ENCODE measurements at places on chromosomes 1 and 21. TPM values are rescaled to one million over a fixed set of nuclear protein-coding genes. Genes with fewer than 3 reads are reported as not detected.

The ECM1 gene
- total RNA-seq, result 1.1 TPM

GRCh38 chr1:150663321-150663720 lies 33.6 kb downstream of the GOLPH3L start:
- no peak overlapping the region for H3K4me3 ChIP-seq
- no peak overlapping the region for H3K27ac ChIP-seq
- peaks cover 2% of the 10 kb centered on the region for H3K4me1 ChIP-seq

GRCh38 chr1:196078691-196079090 lies 529.5 kb downstream of the KCNT2 start:
- no peak overlapping the region for H3K27ac ChIP-seq
- no peaks in the 10 kb centered on the region for H3K36me3 ChIP-seq
- no peaks in the 10 kb centered on the region for H3K4me1 ChIP-seq
- no peaks in the 10 kb centered on the region for H3K27me3 ChIP-seq
- H3K4me3 ChIP-seq, result no peak overlapping the region
- no peak for DNase-seq

GRCh38 chr1:232403017-232403714 lies 226.8 kb downstream of the SIPA1L2 start:
- no peaks in the 10 kb centered on the region for H3K27me3 ChIP-seq
- peaks cover 15% of the 10 kb centered on the region for H3K36me3 ChIP-seq
- H3K27ac ChIP-seq, result no peak overlapping the region
- no peak for DNase-seq

- H3K4me1 ChIP-seq, result no peaks in the 10 kb centered on the region
- peaks cover 18% of the 10 kb centered on the region for H3K36me3 ChIP-seq
- DNase-seq, result no peak
- no peaks in the 10 kb centered on the region for H3K27me3 ChIP-seq
- H3K27ac ChIP-seq, result no peak overlapping the region
These were observed 39.5 kb downstream of the ERI3 start for GRCh38 chr1:44315521-44315920.

DNA sequence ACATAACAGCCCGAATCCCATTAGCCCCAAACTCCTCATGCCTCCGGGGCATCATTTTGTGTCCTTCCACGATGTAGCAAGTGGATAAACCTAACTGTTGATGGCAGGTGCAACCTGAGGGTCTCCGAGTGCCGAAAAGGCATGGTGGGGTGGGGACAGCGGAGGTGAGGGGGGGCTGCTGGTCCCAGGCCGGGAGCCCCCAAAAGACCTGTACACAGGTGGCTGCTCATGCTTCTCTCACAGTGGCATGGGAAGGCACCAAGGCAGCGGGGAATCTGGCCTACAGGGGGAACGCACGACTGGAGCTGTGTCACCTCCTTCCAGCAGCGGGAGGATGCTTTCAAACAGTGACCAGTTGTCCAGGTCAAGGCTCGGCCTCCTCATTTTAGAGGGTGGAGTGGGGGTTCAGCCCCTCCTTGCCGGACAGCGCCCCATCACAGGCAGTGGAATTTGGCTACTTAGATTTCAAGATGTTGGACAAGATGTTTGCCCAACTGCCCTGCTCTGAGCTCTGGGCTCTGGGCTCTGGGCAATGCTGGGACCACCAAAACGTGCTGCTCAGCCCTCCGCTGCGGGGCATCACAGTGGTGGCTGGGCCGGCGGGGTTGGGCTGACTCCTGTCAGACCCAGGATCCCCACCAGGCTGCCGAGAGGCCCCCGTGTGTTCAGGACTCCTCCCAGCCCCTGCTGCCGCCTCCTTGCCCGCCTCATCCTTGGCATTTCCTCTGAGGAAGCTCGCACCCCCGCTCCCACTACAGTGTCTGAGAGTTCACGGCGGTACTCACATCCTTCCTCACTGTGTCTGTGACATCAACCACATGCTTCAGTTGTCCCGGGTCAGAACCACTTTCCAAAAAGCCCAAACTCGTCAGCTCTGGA lies 7.6 kb downstream of the DNMT3L start:
- no peaks in the 10 kb centered on the region for H3K36me3 ChIP-seq
- no peak for DNase-seq
- peaks cover 2% of the 10 kb centered on the region for H3K27me3 ChIP-seq
- no peak overlapping the region for H3K4me3 ChIP-seq
- no peak overlapping the region for H3K27ac ChIP-seq

DNA sequence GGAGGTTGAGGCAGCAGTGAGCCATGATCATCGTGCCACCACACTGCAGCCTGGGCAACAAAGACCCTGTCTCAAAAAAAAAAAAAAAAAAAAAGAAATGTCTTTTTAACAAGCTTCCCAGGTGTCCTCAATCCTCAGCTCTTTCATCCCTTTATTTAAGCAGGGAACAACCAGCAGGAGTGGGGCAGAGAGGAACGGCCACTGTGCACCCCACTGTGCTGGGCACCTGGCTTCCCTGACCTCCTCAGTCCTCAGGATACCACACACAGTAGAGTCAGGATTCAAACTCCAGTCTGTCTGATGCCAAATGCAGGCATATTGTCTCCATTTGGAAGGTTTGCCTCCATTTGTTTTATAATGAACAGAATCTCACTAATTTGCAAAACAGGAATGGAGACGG lies 19.8 kb upstream of the PTAFR start:
- no peak overlapping the region for H3K27ac ChIP-seq
- H3K4me3 ChIP-seq, result no peak overlapping the region
- no peak for DNase-seq
- H3K36me3 ChIP-seq, result peaks cover 46% of the 10 kb centered on the region

Measured in activated CD4-positive, alpha-beta memory T cell treated with anti-CD3 and anti-CD28 coated beads for 36 hours (primary cell).